ENCODE measurements at places on chromosomes 4 and X.

DNA sequence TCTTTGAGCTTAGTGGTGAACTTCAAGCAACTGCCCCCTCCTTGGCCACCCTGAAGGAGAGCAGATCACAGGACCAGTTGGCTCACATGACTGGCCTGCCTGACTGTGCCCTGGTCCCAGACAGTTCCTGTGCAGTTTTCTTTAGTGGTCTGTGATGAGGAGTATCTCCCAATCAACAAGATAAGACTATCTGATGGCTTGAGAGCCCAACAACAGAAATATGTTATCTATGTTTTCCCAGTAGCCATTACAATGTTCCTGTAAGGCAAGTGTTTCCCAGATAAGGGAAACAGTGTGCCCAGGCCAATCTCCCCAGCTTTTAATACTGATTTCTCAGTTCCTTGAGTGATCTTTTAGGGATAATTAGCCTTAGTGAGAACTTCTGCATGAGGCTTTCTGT lies 14.2 kb upstream of the TIMM8A start:
- DNase-seq, result no peak

DNA sequence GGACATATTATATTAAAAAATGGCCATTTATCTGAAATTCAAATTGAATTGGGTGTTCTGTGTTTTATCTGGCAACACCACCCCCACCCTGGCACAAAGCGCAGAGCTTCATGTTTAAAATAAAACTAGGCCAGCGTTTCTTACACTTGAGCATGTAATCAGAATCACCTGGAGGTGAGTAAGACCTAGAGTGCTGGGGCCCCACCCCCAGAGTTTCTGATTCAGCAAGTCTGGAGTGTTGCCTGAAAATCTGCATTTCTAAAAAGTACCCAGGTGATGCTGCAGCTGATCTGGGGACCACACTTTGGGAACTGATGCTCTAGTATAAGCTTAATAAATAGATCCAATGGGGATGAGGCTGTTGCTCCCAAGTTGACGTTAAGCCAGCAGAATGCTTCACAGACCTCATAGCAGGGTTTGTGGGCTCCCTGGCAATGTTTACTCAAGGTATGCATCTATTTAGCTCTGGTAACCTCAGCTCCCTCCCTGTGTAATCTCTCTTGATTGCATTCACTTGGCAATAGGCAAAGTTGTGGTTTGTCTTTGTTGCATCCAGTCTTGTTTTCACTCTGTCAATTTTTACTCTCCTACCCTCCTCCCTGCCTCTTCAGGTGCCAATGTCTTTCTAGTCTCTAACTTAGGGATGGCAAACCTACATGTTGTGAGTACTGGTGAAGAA lies 99.8 kb upstream of the TEX13D start:
- DNase-seq, result no peak

GRCh38 chrX:48649102-48649501 lies 34.5 kb upstream of the WAS start:
- no peak for DNase-seq

DNA sequence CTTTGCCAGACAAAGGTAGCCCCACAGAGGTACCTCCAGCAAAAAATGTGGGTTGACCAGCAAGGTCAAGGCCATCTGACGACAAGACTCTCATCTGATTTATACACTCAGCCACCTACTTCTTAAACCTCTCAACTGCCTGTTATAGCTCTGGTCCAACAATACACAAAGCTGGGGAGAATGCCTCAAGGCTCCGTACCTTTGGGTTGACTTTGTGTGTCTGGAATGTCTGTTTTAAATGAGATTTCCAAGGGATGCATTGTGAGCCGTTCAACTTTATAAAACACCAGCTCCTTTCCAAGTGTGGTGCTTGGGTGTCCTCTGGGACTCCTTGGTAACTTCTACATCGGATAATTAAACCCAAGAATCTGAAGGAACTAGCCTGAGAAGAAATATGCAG lies 167.0 kb upstream of the RPL34 start:
- no peak for DNase-seq

DNA sequence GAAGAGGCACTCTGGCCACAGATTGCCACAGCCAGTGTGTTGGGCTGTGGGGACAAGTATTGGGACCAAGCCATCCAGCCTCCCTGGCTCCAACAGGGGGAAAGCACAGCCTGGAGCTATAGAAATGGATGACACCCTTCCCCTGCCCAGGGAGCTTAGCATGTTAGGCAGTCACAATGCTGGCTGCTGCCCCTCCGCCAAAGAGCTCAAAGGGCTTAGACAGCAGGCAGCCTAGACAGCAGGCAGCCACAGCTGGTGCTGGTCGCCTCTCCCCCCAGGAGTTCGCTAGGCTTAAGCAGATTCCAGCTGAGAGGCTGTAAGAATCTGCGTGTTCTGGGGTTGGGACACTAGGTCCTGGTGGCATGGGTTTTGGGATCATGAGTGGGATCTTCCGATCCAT lies 94.5 kb upstream of the MXRA5 start:
- no peak for DNase-seq

DNA sequence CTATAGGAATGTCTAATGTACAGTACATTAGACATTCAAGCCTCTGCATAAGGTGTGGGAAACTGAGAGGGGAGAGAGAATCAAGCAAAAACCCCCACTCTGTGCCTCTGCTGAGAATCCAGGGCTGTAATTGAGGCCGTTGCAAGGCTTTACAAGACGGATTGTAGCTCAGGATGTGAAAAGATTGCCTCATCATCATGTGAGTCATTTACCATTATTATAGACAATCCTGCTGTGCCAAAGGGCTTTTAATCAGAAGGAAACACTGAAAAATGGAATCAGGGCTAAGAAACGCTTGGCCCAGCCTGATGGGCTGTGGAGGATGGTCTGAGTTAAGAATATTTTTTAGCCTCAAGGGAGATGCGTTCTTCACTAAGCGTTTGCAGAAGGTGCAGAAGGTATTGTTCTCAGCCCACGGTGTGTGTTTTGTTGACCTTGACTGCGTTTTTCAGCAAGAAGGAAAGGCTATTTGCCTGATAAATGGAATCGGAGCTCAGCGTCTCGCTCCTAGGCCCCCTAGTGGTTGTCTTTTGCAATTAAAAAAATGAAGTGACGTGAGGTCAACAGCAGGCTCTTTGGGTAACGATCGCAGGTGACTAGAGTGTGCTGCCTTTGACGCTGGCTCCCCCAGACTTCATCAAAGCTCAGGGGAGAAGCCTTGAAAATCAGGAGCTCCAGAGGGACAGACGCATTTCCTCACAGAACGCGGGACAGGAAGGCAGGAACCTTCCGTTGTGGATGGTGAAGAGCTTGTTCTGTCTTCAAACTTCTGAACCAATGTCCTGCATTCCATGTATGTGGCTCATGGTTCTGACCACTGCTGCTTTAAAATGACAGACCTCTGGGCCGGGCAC lies 18.1 kb upstream of the CHRNA9 start:
- peak; percentile 43 for DNase-seq

DNA sequence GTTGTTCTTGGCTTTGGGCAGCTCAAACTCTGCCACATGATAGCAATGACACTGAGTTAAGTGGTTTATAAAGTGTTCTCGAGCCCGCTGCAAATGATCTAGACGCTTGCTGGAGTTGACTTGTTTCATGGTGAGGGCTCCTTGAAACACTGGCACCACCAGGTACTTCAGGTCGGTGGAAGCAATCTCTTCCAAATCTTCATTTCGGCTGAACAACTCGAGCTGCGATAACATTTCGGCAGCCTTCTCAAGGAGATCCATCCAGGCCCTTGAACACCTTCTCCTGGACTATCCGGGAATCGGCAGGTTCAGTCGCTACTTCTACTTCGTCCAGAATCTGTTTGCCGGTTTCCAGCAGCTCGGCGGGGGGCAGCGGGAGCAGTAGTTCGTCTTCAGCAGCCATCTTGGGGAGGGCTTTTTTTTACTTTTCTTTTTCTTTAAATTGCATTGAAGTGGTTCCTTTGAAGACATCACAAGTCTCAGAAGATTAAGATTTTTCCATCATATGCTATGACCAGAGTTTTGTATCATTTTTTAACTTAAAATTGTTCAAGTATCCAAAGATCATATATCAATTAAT lies 28.0 kb downstream of the HNRNPDL start:
- DNase-seq, result no peak

DNA sequence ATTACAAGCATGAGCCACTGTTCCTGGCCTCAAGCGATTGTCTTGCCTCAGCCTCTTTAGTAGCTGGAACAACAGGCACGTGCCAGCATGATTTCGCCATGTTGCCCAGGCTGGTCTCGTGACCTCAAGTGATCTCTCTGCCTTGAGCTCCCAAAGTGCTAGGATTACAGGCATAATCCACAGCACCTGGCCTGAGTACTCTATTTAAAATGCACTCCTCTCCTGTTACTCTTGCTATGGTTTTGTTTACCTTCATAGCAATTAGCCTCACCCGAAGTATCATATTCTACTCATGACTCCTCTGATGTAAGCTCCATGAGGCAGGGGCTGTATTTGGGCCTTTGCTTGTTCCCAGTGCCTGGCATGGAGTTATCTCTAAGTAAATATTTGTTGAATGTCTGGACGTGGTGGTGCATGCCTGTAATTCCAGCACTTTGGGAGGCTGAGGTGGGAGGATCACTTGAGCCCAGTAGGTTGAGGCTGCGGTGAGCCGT lies 92.5 kb upstream of the SLC34A2 start:
- no peak for DNase-seq

GRCh38 chr4:159150821-159151390 lies 48.0 kb downstream of the RAPGEF2 start:
- DNase-seq, result no peak

- DNase-seq, result no peak
These were observed 197.4 kb upstream of the TBL1X start for GRCh38 chrX:9267415-9267814.

DNA sequence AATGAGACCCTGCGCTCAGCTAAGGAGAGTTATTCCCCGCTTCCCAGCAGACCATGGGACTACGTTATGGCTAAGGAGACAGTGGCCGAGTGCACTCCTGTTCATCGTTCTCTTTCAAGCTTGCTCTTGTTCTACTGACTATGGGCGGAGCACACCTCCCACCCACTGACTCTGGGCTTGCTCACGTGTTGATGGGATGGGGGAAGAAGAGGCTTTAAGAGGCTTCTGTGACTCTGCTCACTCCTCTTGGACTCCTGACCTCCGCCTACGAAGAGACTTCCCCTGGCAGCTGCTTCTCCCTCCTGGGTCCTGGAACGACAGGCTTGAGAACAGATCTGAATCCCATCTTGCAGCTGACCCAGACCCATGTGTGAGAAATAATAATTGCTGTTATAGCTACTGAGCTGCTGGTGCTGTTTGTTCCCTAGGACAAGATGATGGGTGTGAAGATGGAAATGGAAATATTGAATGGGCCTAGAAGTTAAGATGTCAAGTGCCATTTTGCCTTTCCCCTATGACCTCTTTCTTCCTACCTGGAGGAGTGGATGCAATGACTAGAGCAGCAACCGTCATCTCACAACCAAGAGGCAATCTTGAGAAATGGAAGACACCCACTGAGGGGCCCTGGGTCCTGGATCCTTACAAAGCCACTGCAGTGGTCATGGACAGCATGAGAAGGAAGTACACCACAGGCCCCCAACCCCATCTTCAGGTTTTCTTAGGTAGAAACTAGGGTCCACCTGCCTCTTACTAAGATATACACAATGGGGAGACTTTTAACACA lies 38.7 kb upstream of the IRAK1 start:
- DNase-seq, result no peak
